ENCODE measurements at places on chromosomes 12 and 14.

- no peak for DNase-seq
These were observed 127.0 kb downstream of the GCH1 start for GRCh38 chr14:54775486-54776140.

DNA sequence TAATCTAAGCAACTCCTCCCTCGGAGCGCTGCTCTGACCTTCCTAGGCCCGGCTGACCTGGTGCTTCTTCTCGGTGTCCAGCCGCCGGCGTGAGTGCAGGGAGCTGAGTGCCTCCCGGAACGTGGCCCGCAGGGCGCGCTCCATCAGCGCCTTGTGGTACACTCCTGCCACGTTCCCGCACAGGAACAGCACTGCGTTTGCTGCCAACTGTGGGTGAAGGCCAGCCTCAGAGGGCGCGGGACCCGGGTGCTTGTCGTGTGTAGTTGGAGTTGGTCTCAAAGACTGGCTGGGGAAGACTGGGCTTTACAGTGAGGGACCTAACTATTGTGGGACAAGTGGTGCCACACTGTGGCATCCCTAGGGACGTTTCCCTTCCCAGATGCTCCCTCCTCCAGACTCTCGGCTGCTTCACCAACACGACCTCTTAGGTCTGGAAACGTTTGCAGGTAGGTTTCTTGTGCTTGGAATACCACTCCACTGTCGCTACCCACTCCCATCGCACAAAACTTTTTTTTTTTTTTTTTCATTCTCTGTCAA is 3.1 kb downstream of the ADCY4 start:
- DNase-seq, result no peak

GRCh38 chr14:23641915-23642588 is 5.9 kb downstream of the DHRS2 start:
- no peak for DNase-seq

DNA sequence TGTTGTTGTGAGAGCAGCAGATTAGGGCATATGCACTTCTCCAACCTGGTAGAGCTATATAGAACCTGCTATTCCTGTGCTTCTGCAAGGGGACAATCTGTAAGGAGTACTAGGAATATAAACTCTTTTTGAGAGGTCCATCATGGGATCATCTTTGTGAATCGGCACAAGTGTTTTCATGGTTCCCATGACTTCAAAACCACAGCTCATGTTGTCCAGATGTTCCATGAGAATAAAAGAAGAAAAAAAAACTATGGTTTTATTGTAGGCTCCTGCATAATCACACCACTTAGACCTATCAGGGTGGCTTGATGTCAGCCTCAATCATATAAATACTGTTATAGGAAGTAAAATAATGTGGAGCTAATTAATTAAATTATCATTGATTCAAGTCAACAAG is 311.4 kb upstream of the ATP2B1 start:
- DNase-seq, result no peak

DNA sequence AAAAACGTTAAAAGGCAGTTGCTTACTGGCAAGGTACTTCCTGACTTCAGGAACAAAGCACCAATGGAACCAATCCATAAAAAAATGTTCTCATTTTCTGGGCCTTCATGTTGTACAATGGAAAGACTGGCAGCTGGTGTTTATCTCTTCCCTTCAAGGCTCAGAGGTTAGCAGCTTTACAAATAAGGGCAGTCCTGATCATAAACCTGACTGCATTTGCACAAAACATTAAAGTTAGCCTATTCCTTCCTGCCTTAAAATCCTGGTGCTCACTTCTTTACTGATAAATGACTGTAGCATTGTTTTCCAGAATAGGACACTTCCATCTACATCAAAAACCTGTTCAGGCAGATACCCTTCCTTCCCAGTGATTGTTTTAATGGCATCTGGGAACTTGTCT is 19.2 kb downstream of the IL26 start:
- DNase-seq, result no peak

GRCh38 chr12:113462998-113463745 is 8.5 kb downstream of the LHX5 start:
- no peak for DNase-seq
